T-helper 17 cell (primary cell): ENCODE measurements at places on chromosomes 13 and 19. TPM values are rescaled to one million over a fixed set of nuclear protein-coding genes. Genes with fewer than 3 reads are reported as not detected.
A peak's percentile ranks its signal among the peaks of the same experiment; 100 is the strongest.

- DNase-seq, result no peak
These were observed 294.6 kb upstream of the MIR17HG start for GRCh38 chr13:91052876-91053275.

DNA sequence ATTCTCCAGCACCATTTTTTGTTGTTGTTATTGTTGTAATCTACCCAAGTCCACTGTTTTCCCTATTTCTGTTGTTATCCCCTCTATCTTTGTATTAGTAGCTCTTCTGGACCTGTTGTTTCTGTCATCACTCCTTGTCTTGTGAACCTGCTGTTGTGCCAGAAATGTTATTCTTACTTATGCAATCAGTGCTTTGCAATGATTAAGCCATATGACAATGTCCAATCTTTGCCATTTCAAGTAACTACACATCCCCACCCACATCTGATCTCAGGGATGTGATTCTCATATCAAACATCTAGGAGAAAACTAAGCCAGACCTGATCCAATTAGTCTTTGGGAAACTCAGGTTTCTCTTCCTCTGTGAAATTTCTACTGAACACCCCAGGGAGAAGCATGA lies 472.6 kb upstream of the KLHL1 start:
- no peak for DNase-seq

DNA sequence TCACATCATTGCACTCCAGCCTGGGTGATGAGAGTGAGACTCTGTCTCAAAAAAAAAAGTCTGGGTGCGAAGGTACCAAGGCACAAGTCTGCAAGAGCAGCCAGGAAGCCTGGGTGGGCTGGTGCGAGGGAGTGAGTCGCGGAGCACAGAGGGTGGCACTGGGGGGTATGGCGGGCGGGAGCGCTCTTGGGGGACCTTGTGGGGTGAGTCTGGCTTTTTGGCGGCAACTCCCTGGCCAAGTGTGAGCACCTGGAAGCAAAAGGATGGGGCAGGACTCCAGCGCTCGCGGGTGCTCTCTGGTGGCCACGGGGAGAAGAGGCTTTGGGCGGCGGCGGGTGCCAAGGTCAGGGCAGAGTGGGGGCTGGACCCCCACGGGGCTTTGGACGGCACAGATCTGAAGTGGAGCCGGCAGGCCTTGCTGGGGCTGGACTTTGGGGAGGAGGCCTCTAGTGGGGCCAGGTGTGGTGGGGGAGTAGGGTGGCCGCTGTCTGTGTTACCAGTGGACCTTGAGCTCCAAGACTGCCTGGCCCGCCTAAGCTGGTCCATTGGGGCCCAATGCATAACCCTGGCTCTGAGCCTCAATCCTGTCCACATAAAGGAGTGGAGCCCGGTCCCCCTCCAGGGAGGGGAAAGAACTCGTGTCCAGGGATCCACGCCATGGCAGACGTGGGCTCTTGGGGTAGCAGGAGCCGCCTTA lies 1.6 kb downstream of the P2RY11 start:
- DNase-seq, result peak; percentile 51

C19orf18 gene
- total RNA-seq, result 0.65 TPM

DNA sequence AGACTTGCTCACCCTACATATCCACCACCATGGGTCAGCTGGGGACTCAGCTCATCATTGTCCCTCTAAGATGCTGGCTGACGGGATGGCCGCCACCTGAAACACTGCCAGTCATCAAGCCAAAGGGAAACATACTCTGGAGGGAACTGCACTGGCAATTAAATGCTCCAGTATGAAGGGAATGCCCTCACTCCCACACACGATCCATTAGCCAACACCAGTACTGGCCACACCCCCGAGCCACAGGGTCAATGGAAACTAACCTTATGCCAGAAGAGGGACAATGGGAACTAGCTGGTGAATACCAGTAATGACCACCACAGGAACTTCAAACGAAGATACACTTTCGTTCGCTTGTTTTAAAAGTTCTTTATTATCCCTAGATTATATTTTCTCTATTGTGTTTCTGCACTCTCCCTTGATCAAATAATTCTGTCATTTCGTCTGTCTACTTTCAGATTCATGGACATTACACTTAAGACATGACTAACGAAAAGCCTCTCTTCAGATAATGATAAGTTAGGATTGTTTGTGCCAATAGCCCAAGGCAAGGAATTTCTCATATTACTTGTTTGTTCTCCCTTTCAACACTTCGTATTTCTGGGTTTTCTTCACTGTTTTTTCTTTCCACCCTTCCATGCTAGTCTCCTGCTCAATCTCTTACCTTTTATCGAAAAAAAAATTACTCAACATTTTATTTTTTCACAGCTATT lies 1.7 kb upstream of the ZNF507 start:
- no peak for DNase-seq

DNA sequence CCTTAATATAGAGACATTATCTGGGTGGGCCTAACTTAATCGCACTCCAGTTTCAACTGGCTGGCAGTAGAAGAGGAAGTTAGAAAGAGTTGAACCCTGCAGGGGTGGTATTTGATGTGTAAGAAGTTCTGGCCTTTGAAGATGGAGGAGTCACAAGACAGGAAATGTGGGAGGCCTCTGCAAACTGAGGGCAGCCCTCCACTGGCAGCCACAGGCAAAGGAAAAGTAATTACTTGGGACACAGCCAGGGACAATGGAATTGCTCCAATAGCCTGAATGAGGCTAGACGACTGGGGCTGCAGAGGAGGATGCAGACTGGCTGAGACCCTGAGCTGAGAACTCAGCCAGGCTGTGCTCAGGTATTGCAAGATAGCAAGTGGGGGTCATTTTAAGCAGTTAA lies 703.3 kb upstream of the ARGLU1 start:
- no peak for DNase-seq

APOC4 gene
- not detected for total RNA-seq

- no peak for DNase-seq
These were observed 25.4 kb upstream of the ZNF766 start for GRCh38 chr19:52244021-52244420.

PSG4 gene
- total RNA-seq, result 0.44 TPM

RFPL4A gene
- total RNA-seq, result not detected

- no peak for DNase-seq
These were observed 1066.6 kb upstream of the SLC10A2 start for GRCh38 chr13:104132849-104133248.

IL4I1 gene
- 47.8 TPM for total RNA-seq

GRCh38 chr19:1823020-1823419 lies 10.9 kb upstream of the ATP8B3 start:
- DNase-seq, result no peak

PCDH17 gene
- total RNA-seq, result 0.29 TPM

TLE6 gene
- total RNA-seq, result not detected

GRCh38 chr13:24629320-24629719 lies 50.9 kb upstream of the ATP12A start:
- no peak for DNase-seq

GRCh38 chr13:62846302-62846701 lies 1430.7 kb upstream of the PCDH20 start:
- DNase-seq, result no peak

GRCh38 chr13:25927932-25928331 lies 123.9 kb downstream of the SHISA2 start:
- no peak for DNase-seq

FREM2 gene
- not detected for total RNA-seq

- no peak for DNase-seq
These were observed at the start of gene APC2 for GRCh38 chr19:1449467-1450442. Gene APC2 (plus strand): TSS chr19:1450121. CDS start chr19:1453002, 2,881 bp downstream.

DNA sequence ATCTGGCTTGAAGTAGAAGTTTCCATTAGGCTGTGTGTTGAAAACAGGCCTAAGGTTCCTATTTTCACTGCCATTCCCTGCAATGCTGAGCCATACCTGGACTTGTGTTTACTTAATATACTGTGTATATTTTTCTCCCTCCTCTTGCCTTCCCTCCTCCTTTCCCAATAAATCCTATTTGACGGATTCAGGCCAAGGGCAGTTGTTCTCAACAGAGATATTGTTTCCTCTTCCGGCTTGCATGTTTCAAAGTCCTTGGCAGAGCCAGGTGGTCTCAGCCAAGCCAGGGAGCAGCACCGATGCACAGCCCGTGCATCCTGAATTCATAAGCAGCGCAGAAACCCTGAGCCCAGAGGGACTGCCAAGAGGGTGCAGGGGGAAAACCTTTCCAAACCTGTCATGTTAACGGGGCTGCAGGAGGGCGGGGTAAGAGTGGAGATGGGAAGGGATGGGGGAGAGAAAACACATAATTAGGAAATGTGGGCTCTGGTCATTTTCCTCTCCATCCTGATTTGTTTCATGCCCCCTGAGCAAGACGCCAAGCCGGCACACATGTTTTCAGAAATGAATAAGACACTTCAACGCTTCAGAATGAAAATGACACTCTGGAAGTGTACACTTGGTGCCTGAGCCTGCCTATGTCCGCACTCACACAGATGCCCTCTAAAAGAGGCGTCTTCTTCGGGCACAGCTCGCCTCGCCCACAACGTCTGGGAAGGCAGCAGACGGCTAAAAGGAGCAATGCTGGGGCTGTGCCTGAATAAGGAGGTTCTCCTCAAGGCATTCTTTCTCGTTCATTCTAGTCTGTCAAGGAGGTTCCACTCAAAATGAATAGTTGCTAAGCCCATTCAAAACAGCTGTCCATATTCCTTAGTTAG lies 149.3 kb upstream of the UBL3 start:
- DNase-seq, result no peak

CD209 gene
- not detected for total RNA-seq

ZNF793 gene
- 5.4 TPM for total RNA-seq

SLITRK6 gene
- total RNA-seq, result not detected

GRCh38 chr19:50537769-50538230 lies 24.1 kb upstream of the ASPDH start:
- peak; percentile 50 for DNase-seq

- no peak for DNase-seq
These were observed 154.4 kb downstream of the GGACT start for GRCh38 chr13:100434010-100434763.

DNA sequence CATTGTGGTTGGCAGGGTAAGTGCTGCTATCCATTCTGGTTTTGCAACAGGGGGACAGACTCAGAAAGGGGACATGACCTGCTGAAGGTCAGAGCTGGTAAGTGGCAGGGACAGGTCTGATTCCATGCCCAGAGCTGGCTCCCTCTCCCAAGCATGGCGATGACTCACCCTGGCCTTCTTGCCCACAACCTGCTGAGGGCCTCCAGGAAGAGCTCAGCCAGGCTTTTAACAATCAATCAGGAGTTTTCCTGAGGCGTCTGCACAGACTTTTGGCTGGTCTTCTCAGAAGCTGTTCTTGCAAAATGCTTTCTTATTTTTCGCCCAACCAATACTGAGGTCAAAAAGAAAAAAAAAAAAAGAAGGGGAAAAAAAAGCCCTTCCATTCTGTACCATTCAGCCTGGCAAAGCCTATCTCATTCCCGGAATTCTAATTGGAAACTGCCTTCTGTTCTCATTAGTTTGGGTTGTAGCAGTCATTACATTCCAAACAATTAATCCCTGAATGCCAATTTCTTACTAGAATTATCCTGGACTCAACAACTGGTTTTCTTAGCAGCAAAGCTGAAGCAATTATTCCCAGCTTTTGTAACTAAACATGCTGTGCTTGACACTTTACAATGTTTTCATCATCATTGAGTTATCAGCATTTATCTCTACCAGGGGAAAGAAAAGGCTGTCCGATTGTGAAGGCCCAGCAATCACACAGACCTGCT lies 17.7 kb downstream of the SIAH3 start:
- DNase-seq, result no peak

GRCh38 chr13:113560645-113561416 lies 23.7 kb upstream of the TFDP1 start:
- no peak for DNase-seq

DNA sequence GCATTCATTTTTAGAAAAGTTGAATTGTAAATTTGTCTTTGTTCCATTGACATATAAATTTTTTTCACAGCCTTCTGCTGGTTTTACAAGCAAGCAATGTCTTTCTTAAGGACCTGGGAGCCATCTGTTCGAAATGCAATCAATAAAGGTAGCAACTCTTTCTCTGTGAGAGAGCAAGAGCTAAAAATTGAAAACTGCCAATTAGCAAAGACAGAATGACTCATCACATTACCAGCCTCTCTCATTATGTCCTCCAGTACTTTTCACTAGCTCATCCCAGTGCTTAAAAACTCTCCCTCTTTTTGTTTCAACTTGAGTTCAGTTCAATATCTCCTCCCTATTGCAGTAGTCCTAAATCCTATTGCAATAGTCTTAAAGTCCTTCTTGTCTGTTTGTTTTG lies 760.7 kb upstream of the SLITRK6 start:
- DNase-seq, result no peak

GRCh38 chr13:72463561-72463960 lies 263.9 kb downstream of the MZT1 start:
- no peak for DNase-seq

ZNF578 gene
- total RNA-seq, result 0.75 TPM

- no peak for DNase-seq
These were observed 84.3 kb downstream of the TEX29 start for GRCh38 chr13:111404746-111405145.

DNA sequence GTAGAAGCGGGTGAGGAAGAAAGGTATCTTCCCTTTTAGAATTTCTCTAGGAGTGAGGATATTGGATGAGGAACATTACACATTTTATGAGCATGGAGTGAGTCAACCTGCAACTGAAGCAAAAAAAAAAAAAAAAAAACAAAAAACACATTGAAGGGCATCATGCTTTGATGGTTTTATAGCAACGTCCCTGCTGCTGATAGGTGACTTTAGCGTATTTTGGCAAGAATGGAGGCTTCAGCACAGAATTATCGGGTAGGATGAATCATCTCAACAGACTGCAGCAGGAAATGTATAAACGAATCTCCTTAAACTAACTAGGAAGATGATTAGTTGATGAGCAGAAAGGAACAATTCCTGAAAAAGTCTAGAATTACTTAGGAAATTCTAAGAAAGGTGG lies 1359.6 kb upstream of the ATXN8OS start:
- no peak for DNase-seq

DNA sequence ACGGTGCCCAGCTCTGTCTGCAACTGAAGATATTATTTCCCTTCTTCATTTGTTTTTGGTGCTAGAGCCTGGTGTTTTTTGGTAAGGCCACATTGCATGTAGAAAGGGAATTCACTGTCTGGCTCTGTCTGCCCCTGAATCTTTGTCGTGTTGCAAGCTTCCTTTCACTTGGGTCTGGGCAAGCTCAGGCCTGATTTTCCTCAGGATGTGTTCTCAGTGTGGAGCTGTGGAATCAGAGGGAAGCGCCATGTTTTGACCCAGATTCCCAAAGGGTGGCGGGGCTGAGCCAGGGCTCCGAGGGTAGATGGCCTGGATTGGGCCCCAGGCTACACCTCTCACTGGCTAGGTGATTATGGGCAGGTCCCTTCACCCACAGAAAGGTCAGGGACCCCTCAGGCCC lies 8.6 kb downstream of the PRKCSH start:
- DNase-seq, result no peak
